ENCODE measurements at places on chromosomes 16 and 17. TPM values are rescaled to one million over a fixed set of nuclear protein-coding genes. Genes with fewer than 3 reads are reported as not detected.

GRCh38 chr17:38706505-38707216 is 1.6 kb downstream of the MLLT6 start:
- H3K36me3 ChIP-seq = no peaks in the 10 kb centered on the region
- no peak for DNase-seq
- peak overlapping the region; percentile 97 for H3K4me3 ChIP-seq
- peaks cover 40% of the 10 kb centered on the region for H3K4me1 ChIP-seq
- H3K27ac ChIP-seq = peak overlapping the region; percentile 98
- no peaks in the 10 kb centered on the region for H3K27me3 ChIP-seq

DNA sequence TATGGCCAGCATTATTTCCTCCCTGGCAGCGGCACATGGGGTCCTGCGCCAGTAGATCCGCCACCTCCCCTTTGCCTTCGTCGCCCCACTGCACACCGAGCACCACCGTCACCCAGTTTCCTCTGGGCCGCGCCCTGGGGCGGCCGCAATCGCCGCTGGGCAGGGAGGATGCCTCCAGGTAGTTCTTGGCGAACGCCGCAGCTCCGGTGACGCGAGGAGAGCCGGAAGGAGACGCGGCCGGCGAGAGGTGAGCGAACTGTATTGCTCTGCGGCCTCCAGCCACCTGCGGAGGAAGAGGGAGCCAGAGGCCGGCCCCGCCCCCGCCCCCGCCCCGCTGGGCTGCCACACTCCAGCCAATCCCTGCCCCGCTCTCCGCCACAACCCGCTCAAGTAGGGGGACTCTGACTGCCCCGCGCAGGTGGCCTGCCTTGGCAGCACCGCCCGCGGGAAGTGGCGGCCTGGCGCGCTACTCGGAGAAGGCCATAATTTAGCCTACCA is 11.8 kb upstream of the SLFN13 start:
- peak overlapping the region; percentile 27 for H3K4me3 ChIP-seq
- H3K27ac ChIP-seq = no peak overlapping the region
- no peaks in the 10 kb centered on the region for H3K27me3 ChIP-seq
- H3K36me3 ChIP-seq = no peaks in the 10 kb centered on the region
- DNase-seq = no peak

- no peak overlapping the region for H3K4me3 ChIP-seq
- H3K4me1 ChIP-seq = no peaks in the 10 kb centered on the region
Measured at GRCh38 chr17:80119839-80120238, 18.5 kb downstream of the GAA start.

- peak overlapping the region; percentile 68 for H3K27ac ChIP-seq
- no peaks in the 10 kb centered on the region for H3K27me3 ChIP-seq
- DNase-seq = no peak
- peak overlapping the region; percentile 59 for H3K4me3 ChIP-seq
- H3K4me1 ChIP-seq = peaks cover 23% of the 10 kb centered on the region
Measured at GRCh38 chr17:56979091-56979480, 1.2 kb downstream of the SCPEP1 start.

DNA sequence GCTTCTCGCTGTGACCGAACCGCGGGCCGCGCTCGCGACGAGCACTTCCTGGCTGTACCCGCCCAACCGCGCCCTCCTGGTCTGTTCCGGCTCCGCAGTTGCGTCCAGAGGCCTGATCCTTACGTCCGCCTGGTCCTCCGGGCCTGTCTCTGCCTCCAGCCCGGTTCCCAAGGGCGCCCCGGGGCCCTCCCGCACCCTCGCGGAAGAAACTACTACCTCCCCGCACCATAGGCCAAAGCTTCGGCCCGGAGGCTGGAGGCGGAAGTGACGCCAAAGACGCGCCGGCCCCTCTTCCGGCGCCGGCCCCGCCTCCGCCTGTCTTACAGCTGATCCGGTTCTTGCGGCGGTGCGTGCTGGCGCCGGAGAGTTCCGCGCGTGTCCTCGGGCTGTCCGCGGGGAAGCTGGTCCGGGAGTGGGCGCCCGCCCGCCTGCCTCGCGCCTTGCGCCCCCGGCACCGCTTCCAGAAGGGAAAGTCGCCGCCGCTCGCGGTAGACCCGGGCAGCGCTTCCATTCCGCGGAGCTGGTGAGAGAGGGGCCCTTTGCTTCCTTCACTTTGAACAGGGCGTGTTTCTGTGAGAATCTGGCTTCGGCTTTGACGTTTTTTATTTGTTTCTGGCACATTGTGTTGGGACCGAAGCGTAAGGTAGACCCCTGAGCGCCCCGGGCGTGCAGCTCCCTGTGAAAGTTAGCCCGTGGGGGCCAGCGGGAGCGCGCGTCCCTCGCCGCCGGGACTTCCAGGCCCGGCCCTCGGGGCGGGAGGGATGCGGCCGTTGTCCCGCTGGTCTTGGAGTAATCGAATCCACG is at the start of gene ZNF778:
Gene ZNF778, plus strand, starts transcription at position 316 of the 804 bp plus-strand sequence. CDS start 3,425 bp downstream, outside the sequence.
- peak within 1 kb of the TSS; percentile 93 for H3K27ac ChIP-seq
- H3K4me1 ChIP-seq = peaks cover 35% of the 10 kb centered on the region
- peak within 1 kb of the TSS; percentile 66 for H3K4me3 ChIP-seq
- no peaks in the 10 kb centered on the region for H3K27me3 ChIP-seq

DNA sequence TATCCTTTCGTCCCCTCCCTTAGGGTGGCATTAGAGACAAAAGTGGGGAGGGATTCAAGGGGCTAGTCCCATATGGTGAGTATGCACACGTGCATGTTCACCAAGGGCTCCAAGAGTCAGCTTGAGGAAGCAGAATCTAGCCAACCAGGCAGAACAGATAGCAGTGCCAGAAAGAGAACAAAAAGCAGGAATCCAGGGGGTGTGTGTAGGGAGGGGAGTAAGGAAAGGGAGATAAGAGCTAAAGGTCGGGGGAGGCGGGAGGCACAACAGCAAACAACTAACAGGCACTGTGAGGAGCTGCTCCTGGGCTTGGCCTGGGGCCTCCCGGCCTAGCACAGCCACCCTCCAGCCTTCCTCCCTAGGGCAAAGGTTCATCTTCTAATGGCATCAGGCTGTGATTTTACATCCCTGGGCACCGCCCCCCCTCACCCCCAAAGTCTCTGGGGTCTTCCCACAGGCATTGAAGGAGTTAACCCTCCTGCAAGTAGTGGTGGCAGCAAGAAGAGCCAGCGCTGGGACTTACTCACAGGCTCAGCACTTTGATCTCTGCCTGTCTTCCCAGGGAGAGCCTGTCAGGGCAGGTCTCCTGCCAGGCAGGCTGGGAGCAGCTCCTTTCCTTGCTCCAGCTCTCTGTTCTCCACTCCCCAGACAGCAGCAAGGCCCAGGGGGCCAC is 12.4 kb upstream of the SUPT4H1 start:
- H3K4me3 ChIP-seq = no peak overlapping the region
- peaks cover 9% of the 10 kb centered on the region for H3K4me1 ChIP-seq
- no peaks in the 10 kb centered on the region for H3K36me3 ChIP-seq
- H3K27ac ChIP-seq = no peak overlapping the region

- DNase-seq = no peak
- H3K36me3 ChIP-seq = peaks cover 6% of the 10 kb centered on the region
- H3K4me1 ChIP-seq = peaks cover 38% of the 10 kb centered on the region
Measured at GRCh38 chr16:67936880-67937605, 393 bp upstream of the PSMB10 start.

GRCh38 chr16:85673529-85674417 is 15.0 kb downstream of the GINS2 start:
- H3K4me1 ChIP-seq = no peaks in the 10 kb centered on the region
- H3K4me3 ChIP-seq = no peak overlapping the region
- no peaks in the 10 kb centered on the region for H3K27me3 ChIP-seq
- DNase-seq = no peak
- no peak overlapping the region for H3K27ac ChIP-seq

The VAT1L gene
- total RNA-seq = 6.4 TPM
